Breast epithelium (tissue), 4 donors: ENCODE measurements at places on chromosomes 6 and 20.

GRCh38 chr6:149941583-149942460 lies at the start of gene ULBP2:
TSS of gene ULBP2 (plus strand) at chr6:149942014. CDS start at chr6:149942073, 59 bp downstream.
- DNase-seq = peak; percentile 72

DNA sequence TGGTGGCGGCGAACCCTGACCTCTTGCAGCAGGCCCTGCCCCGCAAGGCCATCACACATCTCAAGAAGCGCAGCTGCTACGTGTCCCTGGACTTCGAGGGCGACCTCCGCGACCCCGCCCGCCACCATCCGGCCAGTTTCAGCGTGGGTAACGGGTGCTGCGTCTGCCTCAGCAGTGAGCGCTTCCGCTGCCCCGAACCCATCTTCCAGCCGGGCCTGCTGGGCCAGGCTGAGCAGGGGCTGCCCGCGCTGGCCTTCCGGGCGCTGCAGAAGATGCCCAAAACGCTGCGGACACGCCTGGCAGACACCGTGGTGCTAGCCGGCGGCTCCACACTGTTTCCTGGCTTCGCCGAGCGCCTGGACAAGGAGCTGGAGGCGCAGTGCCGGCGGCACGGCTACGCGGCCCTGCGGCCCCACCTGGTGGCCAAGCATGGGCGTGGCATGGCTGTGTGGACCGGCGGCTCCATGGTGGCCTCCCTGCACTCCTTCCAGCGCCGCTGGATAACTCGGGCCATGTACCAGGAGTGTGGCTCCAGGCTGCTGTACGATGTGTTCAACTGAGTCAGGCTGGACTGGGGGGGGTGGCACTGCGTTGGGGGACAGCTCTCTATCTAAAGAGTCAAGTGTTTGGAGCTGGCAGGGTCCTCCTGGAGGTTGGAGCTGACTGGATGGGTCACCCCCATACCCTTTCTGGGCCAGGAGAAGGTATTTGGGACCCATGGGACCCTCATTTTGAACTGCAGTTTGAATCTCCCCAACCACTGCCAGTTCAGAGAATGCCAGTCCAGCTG lies 1.1 kb downstream of the ACTL10 start:
- DNase-seq = peak; percentile 68

GRCh38 chr20:2088891-2089290 lies 12.7 kb upstream of the STK35 start:
- DNase-seq = no peak

DNA sequence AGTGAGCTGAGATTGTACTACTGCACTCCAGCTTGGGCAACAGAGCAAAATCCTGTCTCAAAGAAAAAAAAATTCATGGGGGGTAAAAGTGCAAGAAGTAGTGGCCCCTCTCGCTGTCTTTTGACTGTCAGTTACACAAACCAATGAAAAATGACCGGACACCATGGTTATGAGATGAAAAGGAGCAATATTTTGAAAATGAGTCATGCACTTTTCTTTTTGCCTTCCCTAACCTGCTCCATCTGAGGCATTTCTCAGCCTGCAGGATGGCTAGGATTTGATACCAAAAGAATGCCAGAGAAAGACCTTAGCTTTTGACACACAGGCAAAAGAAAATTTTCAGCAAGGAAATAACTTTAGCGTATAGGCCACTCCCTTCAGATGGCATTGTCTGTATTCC lies 181.7 kb upstream of the ARID1B start:
- no peak for DNase-seq

DNA sequence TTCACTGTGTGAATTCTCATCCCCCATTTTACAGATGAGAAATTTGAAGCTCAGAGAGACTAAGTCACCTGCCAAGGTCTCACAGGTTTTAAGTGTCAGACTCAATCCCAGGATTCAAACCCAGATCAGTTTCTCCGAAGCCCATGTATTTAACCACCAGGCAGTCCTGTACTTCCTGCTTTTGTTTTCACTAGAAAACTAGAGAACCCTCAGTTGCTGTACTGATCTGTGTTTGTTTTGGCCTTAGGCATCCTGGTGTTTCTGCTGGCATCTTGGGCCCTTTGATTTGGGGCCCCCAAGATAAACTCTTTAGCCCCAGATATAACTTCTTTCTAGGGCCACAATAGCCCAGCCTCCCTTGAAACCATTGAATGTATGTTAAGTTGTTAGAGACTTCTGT lies 36.5 kb downstream of the PPP1R16B start:
- DNase-seq = no peak

DNA sequence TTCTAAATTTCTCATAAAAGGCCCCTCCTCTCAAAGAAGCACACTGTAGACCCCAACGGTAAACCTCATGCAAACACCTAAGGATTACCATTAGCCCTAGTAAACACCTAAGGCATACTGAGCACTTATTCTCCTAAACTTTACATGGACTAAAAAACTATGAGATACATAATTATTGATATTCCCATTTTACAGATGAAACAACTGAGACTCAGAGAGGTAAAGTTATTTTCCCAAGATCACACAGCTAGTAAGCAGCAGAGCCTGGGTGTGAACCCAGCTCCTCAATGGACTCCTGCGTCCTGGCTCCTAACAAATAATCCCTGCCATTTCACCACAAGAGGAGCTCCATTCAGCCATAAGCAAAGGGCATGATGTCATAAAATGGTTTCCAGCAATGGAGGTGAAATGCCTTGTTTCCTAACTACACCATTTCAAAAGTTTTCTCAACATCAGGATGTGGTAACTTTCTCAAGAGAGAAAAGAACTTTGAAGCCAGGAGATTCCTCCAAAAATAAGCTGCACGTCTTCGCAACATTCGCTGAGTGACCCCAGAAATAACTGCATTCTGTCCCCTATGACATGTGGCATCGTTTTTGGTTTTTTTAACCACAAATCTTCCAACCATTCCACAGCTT lies 4.1 kb downstream of the ATP9A start:
- DNase-seq = no peak

DNA sequence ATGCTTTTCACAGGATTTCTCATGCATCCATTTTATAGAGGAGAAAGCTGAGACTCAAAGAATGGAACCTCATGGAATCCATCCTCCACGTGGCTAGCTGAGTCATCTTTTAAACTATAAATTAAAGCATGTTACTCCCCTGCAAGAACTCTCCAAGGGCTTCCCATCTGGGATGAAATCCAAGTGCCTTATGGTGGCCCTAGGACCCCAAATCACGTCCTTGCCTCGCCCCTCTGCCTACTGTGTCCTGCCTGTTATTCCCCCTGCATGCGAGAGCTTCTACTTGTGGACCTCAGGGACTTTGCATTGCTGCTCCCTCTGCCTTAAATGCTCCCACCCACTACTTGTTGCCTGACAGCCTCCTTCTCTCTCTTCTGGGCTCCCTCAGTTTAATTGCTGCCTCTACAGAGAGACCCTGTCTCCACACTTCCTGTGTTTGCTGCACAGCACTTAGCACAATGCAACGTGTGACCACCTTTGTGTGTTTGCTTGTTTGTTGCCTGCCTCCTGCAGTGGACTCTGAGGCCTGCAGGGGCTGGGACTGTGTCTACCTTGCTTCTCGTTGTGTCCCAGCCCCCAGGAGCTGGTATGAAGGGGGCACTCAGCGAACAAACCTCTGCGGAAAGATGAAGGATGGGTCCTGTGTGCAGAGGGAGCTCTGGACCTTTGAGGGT lies 39.4 kb downstream of the TOX2 start:
- no peak for DNase-seq

DNA sequence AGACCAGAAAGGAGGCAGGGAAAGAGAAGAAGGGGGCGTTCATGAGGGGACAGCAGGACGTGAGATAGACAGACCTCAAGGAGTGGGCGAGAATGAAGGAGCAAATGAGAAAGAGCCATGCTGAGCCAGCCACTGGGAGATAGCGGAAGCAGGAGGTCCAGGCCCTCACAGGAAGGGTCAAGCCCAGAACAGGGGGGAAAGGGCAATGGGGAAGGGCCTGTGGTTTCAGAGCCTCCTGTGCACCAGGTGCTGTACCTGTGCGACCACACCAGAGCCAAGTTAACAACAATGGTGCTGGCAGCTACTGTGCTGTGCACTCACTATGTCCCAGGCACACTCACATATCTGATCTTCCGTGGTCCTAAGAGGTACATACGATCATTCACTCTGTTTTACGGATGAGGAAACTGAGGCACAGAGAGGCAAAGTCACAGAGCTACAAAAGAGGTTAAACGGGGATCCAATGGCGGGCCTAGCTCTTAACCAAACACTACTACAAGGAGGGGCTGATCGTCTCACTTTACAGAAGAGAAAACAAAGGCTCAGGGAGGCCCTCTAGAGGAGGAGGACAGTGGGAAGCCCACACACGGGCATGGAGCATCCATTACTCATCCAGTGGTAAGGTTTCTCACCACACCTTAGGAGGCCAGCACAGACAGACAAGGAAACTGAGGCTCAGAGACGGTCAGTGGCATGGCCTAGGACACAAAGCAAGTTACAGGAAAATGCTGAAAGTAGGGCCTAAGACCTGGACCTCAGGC lies 129.1 kb downstream of the PREX1 start:
- no peak for DNase-seq
